NCI-H187 (cell line): ENCODE measurements at places on chromosomes 7 and 10.

DNA sequence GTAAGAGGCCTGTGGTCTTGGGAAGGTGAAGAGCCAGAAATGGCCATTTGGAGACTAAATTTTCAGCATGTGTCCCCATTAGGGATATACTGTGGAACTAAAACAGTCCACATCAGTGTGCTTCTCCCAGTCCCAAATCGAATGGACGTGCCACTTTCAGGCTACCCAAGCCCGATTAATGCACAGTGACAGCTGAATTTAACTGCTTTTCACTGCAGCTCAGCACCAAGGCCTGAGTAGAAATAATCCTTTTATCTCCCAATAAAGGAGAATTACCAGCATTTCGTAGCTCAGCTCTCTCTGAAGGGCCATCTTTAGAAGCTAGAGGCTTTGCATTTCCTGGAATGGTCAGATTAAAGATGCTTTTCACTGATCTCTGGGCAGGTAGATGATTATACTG lies 183.3 kb downstream of the NPSR1 start:
- DNase-seq = no peak

- peak; percentile 78 for DNase-seq
Observed at GRCh38 chr7:26584987-26585665, 279.3 kb downstream of the SKAP2 start.

DNA sequence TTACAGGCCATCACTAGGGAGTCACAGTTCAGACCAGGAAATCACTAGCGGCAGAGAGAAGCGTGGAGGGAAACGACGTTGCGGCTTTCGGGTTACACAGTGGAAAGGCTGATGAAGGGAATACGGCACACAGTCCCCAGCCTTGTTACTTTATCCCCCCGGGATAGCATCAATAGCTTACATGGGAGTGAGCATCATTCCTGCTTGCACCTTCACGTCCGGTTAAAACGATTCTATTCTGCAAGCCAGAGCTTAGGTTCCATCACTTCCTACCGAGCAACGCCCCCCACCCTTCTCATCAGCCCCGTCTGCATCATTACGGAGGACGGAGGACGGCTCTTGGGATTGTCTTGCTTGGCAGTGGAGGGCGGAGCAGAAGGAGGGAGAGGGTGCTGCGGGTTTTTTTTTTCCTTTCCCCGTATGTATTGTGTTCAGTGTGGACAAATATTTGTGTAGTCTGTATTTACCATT lies 124.9 kb downstream of the CLEC2L start:
- DNase-seq = no peak

- no peak for DNase-seq
Observed at GRCh38 chr7:98221611-98222532, 10.6 kb downstream of the BHLHA15 start.

DNA sequence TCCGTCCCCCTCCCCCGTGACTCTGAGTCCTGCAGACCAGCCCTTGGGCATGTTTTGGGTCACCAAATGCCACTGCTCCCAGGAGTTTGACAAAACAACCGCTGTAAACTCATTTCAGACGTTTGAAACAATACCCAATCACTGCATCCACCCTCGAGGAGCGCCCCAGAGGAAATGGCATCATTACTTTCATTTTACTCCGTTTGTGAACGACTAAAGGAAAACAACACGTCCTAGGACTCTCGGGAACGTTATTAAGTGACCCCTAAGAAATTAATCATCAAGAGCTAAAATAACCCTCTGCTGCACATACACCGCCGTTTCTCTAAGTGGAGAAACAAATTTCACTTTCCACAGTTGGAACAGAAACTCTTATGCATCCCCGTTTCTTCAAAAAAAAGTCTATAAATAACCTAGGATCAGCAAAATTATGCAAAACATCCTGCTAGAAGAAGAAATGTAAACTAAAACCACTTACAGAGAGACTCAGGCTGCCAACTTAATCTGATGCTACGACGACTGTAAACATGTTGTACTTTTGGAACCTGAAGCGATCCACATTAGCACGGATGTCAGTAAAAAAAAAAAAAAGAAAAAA lies 109.9 kb upstream of the EFCAB10 start:
- DNase-seq = no peak

- no peak for DNase-seq
Observed at GRCh38 chr10:37222046-37222445, 96.6 kb downstream of the ANKRD30A start.

- DNase-seq = no peak
Observed at GRCh38 chr10:97000487-97001182, 168.5 kb downstream of the LCOR start.

GRCh38 chr10:50552771-50553535 lies 70.8 kb downstream of the SGMS1 start:
- no peak for DNase-seq

GRCh38 chr10:130167707-130168106 lies 31.5 kb downstream of the GLRX3 start:
- no peak for DNase-seq

DNA sequence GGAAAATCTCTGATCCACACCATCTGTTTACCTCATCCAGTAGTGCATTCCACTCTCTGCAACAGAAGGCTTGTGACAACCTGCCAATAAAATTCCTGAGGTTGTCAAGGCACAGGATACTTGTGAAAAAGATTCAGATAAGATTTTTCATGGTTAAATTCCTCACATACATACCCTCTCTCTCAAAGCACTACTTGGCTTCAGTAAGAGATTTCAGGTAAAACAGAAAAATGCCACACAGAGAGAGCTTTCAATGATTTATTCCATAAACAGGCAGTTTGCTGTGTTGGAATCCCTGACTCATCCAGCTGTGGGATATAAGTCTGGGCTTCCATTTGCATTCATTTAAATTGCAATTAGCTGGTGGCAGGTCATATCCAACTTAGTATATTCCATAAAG lies 99.7 kb upstream of the CAV2 start:
- DNase-seq = no peak

- no peak for DNase-seq
Observed at GRCh38 chr7:118259115-118259514, 34.6 kb downstream of the ANKRD7 start.

GRCh38 chr10:7388602-7389001 lies 22.2 kb downstream of the SFMBT2 start:
- no peak for DNase-seq
